ENCODE measurements at places on chromosomes 7 and 10. TPM values are rescaled to one million over a fixed set of nuclear protein-coding genes. Genes with fewer than 3 reads are reported as not detected.
A peak's percentile ranks its signal among the peaks of the same experiment; 100 is the strongest.

- DNase-seq = no peak
Observed at GRCh38 chr7:26201247-26202018, at the start of gene CBX3. CBX3 (plus strand) TSS chr7:26201745; CDS start chr7:26202999, 1,254 bp downstream.

DNA sequence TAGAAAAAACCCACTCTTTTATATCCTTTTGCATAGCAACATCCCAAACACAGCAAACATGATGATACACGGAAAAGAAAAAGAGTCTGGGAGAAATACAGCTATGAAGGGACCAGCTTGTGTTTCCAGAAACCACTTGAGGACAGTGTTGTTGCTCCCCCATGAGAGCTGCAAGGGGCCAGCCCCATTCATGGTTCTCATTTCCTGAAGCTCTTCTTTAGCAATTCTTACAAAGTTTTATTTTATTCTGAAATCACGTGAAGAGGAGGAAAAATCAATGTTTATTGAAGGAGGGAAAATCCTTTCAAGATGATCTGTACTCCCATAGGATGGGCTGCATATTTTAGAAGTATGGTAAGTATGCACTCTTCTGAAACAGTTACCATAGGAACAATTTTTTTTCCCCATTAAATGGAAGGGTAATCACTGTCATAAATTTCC is 17.5 kb upstream of the PRTFDC1 start:
- DNase-seq = no peak

- DNase-seq = no peak
Observed at GRCh38 chr10:43231523-43232078, 35.3 kb downstream of the RASGEF1A start.

- peak; percentile 62 for DNase-seq
Observed at GRCh38 chr10:119761106-119761505, 35.3 kb downstream of the INPP5F start.

CALCR gene
- total RNA-seq = not detected

PEX1 gene
- 14.3 TPM for total RNA-seq

SYT15B gene
- total RNA-seq = not detected

ITPRID1 gene
- total RNA-seq = not detected

RSPH10B2 gene
- not detected for total RNA-seq

- no peak for DNase-seq
Observed at GRCh38 chr7:146094356-146094755, 22.2 kb upstream of the CNTNAP2 start.

- no peak for DNase-seq
Observed at GRCh38 chr7:137578541-137578940, 235.0 kb upstream of the PTN start.

GRCh38 chr10:34957531-34957930 is 132.6 kb downstream of the CUL2 start:
- DNase-seq = no peak

MKX gene
- 0.11 TPM for total RNA-seq

LIPF gene
- not detected for total RNA-seq

DNA sequence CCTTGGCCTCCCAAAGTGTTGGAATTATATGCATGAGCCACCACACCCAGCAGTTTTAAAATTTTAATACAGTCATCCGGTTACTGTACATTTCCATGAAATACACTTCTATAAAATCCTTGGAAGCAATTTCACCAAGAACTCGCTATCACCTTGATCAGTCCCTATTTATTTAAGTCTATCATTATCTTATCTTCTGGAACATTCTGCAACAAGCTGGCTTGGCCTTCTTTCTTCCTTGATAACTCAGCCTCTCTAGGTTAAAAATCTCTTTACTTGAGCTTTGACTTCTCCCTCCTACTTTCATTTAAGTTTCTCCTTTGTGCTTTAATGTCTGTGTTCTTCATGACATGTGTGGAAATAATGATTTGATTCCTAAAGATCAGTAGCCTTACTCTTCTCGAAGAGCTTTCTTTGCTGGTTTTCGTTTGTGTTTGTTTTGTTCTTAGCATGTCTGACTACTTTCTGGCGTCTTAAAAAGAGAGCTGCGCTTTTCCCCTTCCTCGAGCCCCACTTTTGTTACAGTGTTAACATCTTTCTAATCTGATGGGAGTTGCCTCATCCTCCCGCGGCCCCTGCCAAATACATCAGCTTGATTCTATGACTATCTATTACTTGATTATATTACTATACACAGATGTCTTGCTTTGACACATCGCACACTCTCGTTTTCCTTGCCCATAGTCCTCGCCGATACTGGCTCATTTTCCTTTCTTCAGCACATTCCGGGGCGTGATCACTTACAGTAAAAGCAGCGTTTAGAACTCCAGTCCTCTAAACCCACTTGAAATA is 11.1 kb upstream of the CALML5 start:
- DNase-seq = no peak

GTPBP10 gene
- total RNA-seq = 21.5 TPM

DNA sequence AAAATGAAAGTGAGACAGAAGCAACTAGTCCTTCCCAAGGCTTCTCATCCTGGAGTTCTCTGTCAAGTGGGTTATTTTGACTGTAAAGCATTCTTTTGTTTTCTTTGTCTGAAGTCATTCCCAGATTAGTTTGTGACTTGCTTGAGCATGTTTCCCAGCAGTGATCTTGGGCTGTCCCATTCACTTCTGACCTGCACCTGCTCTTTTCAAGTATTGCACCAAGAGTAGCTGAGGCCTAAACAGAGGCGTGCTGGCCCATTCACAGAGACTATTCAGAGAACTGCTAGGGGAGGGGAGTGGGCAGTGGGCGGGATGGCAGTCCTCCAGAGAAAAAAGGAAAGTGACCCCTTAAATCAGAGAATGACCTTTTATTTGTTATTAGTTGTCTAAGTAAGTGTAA is 61.3 kb downstream of the CACNA2D1 start:
- DNase-seq = no peak

Data from foreskin keratinocyte (primary cell).